ENCODE measurements at places on chromosomes 13 and 19.

DNA sequence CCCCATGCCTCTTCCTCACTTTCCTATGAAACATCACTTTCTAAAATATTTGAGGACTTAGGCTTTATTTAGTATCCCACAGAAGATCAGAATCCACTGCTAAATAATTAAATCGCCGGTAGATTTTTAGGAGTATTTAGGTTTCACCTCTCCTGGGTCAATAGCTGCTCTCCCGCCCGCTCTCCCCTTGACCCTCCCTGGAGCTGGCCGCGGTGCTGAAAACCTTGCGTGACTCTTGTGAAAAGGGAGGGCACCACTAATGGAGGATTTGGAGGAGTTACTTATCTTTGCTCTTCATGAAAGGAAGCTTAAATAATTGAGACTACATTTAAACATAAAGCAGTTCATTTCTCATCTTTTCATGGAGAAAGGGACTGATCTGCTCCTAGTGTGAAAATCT lies 14.1 kb downstream of the POU4F1 start:
- no peak for DNase-seq

GRCh38 chr13:81021284-81021840 lies 680.4 kb upstream of the SPRY2 start:
- no peak for DNase-seq

DNA sequence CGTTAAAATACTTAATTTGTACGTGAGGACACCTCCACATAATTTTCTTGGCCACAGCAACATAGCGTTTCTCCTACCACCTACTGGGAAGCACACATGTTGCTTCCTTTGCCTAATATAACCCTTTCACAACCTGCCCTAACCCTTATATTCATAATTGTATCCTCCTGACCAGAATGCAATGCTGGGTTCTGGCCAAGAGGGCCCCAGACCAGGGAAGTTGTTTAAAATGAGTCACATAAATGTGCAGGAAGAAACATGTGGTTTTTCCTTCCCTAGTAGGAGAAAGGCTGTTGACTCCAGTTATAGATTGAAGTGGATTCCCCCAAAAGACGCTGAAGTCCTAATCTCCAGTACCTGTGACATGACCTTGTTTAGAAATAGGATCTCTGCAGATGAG lies 187.3 kb downstream of the NUFIP1 start:
- DNase-seq: peak; percentile 75

GRCh38 chr13:41976476-41976875 lies 15.6 kb upstream of the VWA8 start:
- no peak for DNase-seq

GRCh38 chr13:103145442-103145841 lies 79.2 kb upstream of the SLC10A2 start:
- no peak for DNase-seq
